Amniotic epithelial cell (primary cell): ENCODE measurements at places on chromosomes 6 and 20.

DNA sequence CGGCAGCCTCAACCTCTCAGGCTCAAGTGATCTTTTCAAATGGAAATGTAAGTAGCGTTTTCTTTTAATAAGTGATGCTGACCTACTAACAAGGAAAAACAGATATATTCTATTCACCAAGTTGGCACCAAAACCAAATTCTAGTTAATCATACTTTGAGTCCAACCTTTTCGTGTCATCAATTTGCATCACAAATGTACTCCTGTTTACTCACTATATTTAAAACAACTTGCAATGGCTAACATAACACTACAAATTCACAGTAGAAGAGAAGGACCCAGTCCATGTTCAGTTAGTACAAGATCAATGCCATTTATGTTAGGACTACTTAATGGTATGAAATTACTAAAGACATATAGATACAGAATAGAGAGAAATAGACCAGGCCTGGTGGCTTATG lies 50.0 kb downstream of the MDN1 start:
- DNase-seq = no peak

DNA sequence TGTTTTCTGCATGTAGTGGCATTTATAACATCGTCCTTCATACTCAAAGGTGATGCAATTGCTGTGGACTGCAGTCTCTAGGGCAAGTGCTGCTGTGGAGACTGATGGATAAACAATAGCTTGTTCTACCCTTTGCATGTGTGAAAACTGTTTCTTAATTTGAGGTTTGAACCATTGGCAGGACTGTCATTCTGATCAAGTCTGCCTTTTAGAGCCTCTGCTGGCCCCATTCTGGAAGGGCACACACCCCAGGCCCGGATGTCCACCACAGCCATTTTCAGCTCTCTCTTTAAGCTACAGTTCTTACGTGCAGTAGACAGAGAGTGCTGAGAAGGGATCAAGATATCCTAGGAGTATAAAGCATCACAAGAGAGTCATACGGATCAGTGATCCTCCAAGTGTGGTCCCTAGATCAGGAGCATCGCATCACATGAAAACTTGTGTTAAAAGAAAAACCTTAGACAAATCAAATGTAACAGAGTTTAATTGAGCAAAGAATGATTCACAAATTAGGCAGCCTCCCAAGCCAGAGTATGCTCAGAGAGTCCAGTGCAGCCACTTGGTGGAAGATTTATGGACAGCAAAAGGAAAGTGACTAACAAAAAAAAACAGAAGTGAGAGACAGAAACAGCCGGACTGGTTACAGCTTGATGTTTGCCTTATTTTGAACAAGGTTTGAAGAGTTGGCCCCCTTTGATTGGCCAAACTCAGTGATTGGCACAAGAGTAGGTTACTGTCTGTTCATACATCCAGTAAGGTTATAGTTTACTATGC lies 52.0 kb downstream of the FRK start:
- peak; percentile 68 for DNase-seq

DNA sequence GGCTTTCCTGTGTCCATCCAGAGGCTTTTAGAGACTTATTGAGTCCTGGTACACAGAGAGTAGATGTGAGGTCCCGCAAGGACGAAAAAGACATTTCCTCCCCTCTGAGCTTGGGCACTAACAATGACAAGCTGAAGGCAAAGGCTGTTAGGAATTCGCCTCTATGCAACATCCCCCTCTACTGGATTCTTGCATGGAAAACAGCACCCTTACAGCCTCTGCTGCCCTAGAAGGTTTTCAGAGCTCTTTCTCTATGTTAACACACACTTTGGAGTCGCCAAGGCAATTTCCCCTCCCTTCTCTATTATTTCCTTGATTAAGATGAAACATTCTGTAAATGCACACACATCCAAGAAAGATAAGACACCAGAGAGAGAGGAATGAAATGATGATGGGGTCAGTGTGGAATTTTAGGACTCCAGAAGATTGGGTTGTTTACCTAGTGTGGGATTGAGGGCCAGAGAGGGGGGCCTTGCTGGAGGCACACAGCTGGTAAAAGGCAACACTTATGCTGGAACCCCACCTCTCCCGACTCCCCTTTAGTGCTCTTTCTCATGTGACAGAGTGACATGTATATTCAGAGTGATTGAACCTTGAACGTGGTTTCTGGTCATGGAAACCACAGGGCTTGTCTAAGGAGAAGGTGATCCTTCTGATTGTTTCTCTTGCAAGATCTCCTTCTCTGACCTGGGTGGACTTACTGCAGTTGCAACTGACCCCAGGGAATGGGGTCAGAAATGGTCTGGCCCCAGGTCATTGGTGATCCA lies 300.7 kb downstream of the CLIC5 start:
- DNase-seq = peak; percentile 88

GRCh38 chr6:34227761-34228421 lies 8.8 kb upstream of the HMGA1 start:
- peak; percentile 52 for DNase-seq

- DNase-seq = no peak
Measured at GRCh38 chr6:114906096-114906495, 563.3 kb upstream of the HS3ST5 start.

DNA sequence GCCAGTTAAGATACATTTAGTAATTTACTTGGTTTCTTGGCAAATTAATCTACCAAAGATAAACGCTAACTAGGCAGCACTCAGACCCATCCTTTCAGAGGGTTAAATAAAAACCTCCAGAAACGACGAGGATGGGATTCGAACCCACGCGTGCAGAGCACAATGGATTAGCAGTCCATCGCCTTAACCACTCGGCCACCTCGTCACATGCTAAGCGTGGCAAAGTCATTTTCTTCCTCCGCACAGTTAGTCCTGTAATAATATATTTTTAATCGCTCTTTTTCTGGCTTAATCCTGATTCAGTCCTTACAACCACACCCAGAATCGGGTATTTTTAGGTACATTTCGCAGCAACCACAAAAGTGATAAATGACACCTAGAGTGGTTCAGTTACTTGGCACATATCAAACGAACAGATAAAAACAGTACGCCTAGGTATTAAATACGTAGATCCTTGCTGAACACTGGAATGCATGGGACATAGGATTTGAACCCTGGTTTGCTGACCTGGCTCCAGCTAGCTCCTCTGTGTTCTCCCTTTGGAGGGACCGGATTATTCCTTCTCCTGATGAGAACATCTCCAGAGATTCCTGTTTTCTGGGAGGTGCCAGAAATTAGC lies 71.6 kb downstream of the GPX5 start:
- DNase-seq = peak; percentile 47

DNA sequence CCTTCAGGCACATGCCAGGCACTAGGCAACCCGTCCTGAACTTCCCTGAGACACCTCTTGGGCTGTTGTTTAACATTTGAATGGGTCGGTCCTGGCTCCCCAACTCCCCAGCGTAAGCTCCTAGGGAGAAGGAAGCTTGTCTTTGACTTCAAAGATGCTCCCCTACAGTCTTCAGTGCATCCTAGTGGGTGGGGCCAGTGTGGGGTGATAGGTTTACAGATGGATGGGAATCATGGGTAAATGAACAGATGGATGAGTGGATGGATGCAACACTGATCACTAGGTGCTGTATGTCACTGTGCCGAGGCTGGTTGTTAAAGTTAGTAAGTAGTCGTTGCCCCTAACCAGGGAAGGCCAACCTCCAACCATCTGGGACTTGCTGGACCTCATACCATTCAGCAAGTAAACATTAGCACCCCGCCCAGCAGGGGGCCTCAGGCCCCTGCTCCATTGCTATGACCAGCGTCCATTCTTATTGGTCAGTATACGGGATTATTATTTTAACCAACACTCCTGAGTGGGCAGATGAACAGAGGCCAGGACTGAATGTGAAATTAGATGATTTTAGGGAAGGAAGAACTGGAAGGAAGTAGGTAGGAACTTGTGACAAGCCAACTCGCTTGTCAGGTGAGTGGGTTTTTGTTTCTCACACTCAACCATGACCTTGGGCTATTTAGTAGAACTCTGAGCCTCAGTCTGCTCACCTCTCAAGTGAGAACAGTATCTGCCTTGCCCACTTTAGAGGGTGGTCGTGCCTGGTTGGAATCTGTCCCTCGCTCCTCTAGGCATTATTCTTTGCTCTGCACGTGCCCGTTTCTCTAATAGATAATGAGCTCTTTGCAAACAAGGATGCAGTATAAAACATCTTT lies 82.9 kb upstream of the FOXP4 start:
- peak; percentile 69 for DNase-seq

GRCh38 chr20:24981790-24982189 lies 10.8 kb downstream of the APMAP start:
- DNase-seq = no peak
